ENCODE measurements at places on chromosomes 6 and 20.

DNA sequence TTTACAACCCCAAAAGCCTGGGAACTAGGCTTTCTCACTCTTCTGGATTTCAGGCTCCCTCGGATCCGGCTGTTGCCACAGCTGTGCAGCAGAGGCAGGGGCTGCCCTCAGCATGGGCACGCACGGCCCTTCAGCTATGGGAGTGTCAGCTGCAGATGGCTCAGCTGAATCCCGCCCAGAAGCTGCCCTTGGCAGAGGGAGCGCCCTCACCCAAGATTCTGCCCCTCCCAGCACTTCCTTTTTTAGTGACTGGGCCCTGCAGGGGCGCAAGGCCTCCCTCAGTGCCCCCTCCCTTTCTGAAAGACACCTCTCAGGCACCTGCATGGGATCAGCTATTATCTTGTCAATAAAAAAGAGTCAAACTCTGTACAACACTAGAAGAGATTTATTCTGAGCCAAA, 67.9 kb upstream of the THBS2 start:
- DNase-seq: no peak

DNA sequence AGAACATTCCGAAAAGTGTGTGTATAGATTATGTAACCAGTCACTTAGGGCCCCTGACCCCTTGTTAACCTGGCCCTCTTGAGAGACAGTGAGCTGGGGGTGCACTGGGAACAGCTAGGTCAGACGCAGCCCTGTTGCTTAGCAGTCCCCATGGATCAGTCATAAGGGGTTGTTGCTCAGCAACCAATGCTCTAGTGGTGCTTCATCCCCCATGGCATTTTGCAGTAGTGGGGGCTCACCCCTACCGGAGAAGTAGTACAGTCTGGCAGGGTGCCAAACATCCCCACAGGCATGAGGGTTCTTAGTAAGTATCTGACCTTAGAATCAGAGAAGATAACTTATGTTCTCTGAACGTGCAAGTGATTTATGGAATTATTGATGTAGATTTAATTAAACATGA, 12.3 kb downstream of the PKIB start:
- DNase-seq: peak; percentile 36

DNA sequence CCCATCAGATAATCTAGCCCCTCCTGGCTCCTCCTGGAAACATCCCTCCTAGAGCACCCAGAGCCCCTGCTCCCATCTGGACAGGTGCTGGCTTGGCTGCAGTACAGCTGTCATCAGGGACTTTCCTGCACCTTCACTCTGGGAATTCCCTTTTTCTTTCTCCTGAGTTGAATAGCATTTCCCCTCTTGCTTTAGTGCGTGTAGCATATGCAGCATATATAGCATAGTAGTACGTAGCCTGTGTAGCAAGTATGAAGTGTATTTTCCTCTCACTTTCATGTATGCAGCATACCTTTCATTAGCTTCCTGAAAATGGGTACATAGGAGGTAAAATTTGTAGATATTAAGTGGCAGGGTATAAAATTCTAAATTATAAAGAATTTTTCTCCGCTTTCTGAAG, 352.9 kb downstream of the ESR1 start:
- DNase-seq: no peak

DNA sequence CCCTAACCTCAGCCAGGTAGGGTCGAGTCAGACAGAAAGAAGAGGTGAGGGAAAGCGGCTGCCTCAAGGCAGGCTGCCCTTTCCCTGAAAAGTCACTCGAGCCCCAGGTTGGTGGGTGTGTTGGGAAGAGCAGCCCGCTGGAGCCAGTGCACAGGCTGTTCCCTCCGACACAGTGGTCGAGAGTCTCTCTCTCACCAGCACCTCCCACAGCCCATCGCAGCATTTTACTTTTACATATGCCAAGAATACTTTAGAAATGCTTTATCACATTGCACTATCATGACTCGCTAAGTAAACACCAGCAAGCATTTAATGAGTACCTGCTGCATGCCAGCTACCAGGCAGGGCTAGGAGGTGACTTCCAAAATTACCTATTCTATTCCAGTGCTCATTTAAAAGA, 1.7 kb downstream of the PRPH2 start:
- peak; percentile 54 for DNase-seq

- DNase-seq: no peak
These were observed 37.4 kb downstream of the GCNT2 start for GRCh38 chr6:10558565-10558964.

DNA sequence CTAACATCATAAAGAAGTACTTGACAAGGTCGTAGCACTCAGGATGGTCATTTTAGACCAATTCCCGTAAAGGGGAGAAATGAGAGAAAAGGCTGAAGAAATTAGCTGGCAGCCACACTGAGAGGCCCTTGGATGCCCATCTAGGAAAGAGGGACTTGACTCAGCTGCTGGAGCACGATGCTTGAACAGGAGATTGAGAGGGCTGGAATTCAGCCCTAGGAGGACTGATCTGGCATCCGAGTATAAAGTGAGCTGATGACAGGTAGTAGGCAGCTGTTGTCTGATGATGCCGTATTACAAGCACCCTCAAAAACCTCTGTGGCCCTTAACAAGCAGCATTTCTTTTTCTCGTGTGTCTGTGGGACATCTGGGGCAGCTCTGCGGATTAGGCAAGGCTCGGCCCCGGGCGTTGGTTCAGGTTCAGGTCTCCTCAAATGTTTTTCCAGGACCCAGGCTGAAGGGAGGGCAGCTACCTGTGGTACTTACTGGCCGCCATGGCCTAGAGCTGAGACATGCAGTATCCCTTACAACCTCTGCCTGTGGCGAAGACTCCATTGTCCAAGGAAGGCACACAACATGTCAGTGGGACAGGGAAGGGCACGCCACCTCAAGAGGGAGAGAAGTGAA, 219.6 kb upstream of the SNX9 start:
- no peak for DNase-seq
